ENCODE measurements at places on chromosomes 1 and 21.

GRCh38 chr1:61004262-61005003 is 77.9 kb upstream of the NFIA start:
- DNase-seq = no peak

DNA sequence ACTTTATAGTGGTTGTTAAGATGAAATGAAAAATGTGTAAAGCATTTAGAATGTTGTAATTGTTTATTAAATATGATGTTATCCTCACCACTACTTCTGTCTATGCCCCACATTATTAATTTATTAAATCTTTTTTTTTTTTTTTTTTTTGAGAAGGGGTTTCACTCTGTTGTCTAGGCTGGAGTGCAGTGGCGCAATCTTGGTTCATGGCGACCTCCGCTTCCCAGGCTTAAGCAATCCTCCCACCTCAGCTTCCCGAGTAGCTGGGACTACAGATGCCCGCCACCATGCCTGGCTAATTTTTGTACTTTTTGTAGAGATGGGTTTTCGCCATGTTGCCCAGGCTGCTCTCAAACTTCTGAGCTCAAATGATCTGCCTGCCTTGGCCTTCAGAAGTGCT is 7.5 kb downstream of the KCNA10 start:
- DNase-seq = no peak

DNA sequence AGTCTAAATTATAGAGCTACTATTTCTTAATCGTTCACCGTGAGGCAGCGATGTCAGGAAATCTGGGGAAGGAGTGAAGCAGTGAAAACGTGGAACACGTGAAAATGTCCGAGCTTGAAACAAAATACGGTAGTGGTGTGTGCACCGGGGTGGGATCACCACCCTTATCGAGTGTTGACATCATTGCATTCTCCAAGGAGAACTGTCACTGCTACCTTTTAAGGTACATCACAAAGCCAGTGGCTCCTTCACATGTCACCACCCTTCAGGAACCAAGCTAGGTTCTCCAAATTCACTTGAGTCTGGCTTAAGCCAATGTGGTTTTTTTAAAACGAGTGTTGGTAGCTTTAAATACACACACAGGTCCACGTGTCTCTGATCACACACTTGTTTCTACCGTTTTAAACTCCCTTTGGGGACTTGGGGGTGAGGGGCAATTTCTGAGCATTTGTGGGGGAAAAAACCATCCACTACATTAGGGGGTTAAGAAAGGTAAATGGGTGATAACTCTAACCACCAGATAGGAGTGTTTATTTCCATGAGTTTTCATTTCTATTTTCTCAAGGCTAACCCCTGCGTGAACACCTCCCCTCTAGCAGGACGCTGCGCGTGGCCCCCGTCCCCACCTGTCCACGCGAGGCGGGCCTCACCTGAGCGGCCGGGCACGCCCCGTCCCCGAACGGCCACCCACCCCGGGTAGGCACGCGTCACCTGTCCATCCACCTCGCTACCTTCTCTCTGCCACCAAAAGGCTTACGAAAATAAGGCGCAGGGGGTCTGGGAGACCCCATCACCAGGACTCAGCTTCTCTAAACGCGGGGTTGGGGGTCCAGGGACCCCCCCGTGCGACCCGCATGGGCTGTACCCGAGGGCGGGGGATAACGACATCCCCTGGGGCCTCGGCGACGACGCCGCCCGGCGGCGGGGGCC is 978 bp downstream of the PRDM15 start:
- no peak for DNase-seq

- DNase-seq = no peak
Observed at GRCh38 chr21:42237577-42237976, 18.6 kb downstream of the ABCG1 start.

DNA sequence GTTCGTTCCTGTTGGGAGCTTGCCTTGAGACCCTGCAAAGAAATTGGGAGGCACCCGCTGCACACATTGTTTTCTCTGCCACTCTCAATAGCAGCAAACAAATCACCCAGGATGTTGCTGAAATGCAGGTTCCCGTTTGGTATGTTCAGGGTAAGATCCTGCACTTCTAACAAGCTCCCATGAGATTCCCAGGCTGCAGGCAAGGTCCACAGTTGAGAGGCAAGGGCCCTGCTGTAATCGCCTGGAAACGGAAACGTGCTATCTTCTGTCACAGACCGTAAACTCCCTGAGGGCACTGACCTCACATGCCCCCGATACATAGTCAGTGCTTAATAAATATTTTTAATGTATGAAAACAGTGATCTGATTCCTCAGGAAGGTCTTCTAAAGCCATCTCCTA is 37.8 kb downstream of the XCL1 start:
- no peak for DNase-seq

DNA sequence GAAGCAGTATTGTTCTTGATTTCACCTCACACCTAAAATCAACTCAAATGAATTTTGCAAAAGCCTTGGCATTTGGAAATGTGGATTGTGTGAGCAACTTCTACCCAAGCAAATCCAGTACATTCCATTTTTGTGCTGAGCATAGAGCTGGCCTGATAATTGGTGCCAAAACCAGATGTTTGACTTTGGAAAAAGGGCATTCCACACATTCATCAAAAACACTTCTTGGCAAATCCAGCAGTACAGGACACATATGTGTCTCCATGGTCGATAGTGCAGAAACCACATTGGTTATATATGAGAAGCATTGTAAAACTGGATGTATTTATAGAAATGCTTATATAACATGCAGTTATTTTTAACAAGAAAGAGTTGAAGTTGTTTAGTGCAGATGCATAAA is 210.4 kb downstream of the KCNK2 start:
- DNase-seq = no peak

DNA sequence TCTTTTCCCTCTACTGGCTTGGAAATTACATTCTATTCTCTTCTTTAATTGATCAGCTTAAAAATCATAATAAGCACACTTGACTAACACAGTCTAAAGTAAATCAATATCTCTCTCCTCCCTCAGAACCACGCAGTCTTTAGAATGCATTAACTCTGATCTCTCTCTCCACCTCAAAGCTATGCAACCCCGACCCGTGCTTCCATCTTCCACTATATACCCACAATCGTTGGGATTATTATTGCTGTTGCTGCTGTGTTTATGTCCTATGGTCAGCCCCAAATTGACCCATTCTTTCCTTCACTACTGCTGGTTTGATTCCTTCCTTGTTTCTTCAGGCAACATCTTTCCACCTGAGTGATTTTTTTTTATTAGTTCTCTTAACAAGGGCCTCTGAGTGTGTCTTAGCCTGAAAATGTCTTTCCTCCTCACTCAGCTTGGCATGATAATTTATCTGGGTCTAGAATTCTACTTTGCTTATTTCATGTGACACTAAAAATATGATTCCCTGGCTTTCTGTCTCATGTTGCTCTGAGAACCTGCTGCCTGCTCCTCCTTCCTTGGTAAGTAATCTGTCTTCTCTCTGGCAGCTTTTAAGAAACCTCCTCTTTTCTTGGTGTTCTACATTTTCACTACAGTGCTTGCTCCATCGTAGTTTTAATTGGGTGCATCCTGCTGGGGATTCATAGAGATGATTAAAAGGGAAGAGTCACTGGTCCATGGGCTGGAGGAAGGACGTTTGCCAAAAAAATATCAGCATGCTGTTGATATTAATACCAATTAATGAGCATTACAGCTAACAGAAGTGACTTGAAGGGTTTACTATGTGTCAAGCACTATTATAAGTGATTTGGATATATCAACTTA is 472.2 kb downstream of the MATN1 start:
- no peak for DNase-seq

DNA sequence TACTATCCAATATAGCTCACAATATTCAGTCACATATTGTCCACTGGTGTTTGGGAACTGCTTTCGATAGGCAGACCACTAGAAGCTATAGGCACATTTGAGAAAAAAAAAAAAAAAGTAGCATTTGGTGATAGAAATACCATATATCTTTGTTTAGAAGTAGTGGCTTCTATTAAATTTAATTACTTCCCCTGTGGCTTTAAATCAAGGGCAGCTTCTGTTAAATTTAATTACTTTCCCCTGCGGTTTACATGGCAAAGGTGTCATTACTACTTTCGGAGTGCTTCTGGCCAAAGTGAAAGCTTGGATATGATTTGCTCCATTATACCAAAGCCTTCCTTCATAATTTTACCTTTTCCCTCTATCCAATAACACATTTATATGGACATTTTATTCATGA is 229.9 kb downstream of the TTLL7 start:
- DNase-seq = no peak

DNA sequence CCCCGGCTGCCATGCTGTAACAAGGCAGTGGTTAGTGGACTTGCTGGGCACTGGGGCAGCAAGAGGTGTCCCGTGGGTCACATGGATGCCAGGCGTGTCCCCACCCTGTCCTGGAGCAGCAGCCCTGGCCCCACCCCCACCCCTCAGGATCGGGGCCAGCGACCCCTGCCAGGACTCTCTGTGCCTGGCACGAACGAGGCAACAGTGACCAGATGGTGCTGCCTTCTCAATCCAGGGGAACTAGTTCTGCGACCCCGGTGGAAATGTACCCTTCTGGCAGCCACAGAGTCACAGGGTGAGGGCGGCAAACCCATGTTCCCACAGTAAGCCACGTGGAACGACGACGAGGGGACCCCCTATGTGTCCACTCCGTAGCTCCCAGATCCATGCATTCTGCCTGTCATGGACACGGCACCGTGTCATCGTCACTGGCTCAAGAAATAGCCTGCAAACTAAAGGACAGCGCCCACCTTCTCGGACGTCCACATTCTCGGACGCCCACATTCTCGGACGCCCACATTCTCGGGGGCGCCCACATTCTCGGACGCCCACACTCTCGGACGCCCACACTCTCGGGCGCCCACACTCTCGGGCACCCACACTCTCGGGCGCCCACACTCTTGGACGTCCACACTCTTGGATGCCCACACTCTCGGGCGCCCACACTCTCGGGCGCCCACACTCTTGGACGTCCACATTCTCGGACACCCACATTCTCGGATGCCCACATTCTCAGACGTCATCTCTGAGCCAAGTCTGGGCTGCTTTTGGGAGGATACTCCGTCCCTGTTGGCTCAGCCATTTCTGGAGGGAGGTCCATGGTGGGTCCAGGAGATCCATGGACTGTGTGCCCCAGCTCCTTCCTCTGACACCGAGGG is 19.6 kb upstream of the ACTRT2 start:
- no peak for DNase-seq

DNA sequence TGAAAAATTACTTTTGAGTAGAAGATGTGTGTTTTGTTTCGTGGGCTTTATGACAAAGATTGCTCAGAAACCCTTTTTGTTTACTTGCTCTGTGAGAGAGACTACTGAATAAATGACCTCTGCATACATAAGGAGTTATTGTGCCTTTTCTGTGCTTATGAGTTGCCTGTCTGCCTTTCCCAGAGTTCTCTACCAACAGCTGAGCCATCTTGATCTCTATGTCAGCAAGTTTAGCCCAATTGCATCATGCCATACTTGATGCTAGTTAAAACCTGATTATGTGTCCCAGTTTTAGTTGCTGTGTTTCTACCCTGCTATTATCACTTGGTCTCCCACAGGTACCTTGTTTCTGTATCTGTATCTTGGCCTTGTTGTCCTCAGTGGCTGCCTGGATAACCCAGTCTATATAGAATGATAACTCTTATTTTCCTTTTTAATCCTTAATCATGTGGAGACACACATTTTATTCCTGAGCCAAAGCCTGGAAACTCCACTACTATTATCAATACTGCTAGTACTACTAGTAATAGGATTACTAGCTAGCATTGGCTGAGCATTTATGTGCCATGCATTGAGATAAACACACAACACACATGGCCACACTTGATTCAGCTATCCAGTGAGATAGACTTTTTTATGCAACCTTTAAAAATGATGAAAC is 28.7 kb upstream of the GNG12 start:
- DNase-seq = no peak

Measured in stimulated activated CD4-positive, alpha-beta T cell treated with anti-CD3 and anti-CD28 coated beads, TNF-alpha, amount 100 ng/mL, for 48 hours (primary cell).